Activated T-cell treated with anti-CD3 and anti-CD28 coated beads for 1 hour (primary cell): ENCODE measurements at places on chromosomes 1 and 21.

GRCh38 chr1:22053017-22053860 lies 730 bp downstream of the CDC42 start:
- DNase-seq, result peak; percentile 24

DNA sequence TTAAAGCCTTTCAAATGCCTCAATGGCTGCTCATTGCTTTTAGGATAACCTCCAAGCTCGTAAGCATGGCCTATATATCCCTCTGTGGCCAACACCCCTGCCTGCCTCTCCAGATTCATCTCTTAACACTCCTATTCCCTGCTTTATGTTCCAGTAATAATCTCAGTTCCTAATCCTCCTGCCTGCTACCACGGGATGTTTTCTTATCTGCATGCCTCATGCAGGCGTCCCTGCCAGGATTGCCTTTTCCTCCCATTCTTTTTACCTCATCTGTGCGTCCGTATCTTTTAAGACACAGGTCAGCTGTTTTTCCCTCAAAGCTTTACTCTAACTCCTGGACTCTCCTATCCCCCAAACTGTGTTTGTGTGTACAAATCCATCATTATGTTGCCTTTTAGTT lies 36.1 kb downstream of the ZBTB40 start:
- no peak for DNase-seq

DNA sequence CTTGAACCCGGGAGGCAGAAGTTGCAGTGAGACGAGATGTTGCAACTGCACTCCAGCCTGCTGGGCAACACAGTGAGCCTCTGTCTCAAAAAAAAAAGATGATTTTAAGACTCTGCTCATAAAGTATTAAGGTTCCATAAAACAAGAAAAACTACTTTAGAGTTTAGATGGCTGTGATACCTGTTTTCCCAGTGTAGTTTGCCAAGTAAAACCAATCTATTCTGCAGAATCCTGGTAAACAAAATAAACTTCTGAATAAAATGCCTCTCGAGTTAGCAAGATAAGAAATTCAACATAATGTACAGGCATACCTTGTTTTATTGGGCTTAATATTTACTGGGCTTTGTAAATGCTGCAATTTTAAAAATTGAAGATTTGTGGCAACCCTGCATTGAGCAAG lies 30.8 kb downstream of the LTN1 start:
- no peak for DNase-seq

GRCh38 chr1:9699361-9699760 lies 47.8 kb downstream of the PIK3CD start:
- no peak for DNase-seq

DNA sequence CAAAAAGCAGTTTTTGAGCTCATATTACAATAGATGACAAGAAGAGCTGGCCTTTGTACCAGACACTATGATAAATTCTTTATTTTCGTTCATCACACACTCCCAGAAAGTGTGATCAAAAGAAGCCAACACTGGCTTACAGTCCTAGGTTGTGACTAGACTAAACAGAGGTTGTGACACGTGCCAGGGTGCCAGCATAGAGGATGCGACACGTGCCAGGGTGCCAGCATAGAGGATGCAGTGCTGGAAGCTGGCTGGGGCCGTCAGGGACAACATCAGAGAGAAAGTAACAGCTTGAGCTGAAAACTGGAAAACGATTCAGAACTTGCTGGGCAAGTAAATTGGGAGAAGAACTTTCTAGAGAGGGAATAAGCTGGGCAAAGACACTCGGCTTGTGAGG lies 2.2 kb downstream of the MTARC1 start:
- no peak for DNase-seq

GRCh38 chr1:20740781-20741180 lies 8.3 kb upstream of the SH2D5 start:
- no peak for DNase-seq

DNA sequence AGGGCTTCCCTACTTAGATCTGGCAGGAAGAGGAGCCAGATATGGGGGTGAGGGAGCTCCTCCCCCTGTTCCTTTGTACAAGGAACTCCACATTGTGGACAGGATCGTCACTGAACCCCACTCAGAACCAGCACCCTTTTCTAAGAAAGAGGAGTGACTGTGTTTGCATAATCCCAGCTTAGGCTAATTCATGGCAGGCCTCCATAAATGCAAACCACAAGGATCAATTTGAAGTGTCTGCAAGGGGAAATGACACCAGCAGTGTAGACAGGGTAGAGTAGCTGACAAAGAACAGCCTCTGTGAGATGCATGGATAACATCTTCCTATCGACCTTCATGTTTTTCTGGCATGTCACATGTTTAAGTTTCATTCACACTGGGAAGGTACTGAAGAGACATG lies 11.7 kb downstream of the MX1 start:
- no peak for DNase-seq

GRCh38 chr1:210915890-210916507 lies 217.9 kb downstream of the KCNH1 start:
- DNase-seq, result no peak
